AG08396 (cell line): ENCODE measurements at places on chromosomes 7 and 10.

GRCh38 chr7:132179681-132180080, 396.6 kb downstream of the PLXNA4 start:
- DNase-seq: no peak

- no peak for DNase-seq
Observed at GRCh38 chr7:31663072-31663471, 23.9 kb upstream of the PPP1R17 start.

- DNase-seq: no peak
Observed at GRCh38 chr7:158076215-158076614, 511.4 kb downstream of the PTPRN2 start.

DNA sequence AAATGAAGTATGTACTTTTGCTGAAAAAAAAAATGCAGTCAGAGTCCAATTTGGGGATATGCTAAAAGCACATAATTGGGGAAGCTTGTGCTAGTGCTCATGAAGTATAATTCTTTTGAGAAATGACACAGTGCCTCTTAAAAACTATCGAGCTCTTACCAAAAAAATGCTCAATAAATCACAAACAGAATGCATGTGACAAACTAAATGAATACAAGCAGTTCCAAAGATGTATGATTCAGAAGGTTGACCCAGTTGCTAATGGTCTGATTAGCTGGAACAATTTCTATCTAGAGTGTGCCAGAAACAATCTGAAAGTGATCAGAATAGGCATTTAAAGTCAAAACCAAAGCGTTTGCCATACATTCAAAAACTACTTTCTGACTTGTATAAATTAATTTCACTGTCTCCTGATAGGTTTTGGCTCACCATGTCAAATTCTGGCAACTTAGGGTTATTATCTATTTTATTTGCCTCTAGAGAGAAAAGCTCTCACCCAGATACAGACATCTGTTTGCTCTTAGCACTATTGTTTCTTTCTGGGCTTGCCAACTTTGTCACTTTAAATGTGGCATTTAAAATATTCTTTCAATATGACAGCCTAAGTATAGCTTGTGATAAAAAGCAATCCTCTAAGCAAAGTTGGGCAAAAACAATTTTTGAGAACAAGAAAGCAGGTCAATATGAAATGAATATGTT, 114.7 kb upstream of the AHR start:
- no peak for DNase-seq

- no peak for DNase-seq
Observed at GRCh38 chr10:127737563-127738511, 852 bp downstream of the FOXI2 start.

DNA sequence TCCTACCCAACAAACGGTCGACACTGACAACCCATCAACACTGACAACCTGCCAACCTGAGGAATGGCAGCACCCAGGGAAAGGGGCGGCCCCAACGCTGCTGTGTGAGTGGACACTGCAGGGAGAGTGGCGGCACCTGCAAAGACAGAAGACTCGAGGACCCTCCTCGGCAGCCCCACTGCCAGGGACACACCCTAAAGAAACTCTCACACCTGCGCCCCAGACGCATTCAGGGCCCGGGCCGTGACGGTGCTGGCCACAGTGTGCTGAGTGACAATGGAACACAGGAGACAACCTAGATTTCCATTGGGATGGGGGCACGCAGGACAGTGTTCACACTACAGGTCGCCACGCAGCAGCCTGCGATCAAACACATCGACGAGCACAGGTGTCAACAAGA, 3.6 kb downstream of the CAMK2B start:
- DNase-seq: no peak

- no peak for DNase-seq
Observed at GRCh38 chr10:130743751-130744271, 567.7 kb downstream of the TCERG1L start.

- no peak for DNase-seq
Observed at GRCh38 chr10:106938513-106938912, 226.0 kb downstream of the SORCS1 start.
